ENCODE measurements at places on chromosomes 1 and 21. TPM values are rescaled to one million over a fixed set of nuclear protein-coding genes. Genes with fewer than 3 reads are reported as not detected.
A peak's percentile ranks its signal among the peaks of the same experiment; 100 is the strongest.

Gene CRNN
- total RNA-seq: 6.6 TPM

Gene GPX7
- total RNA-seq: 1.7 TPM

DNA sequence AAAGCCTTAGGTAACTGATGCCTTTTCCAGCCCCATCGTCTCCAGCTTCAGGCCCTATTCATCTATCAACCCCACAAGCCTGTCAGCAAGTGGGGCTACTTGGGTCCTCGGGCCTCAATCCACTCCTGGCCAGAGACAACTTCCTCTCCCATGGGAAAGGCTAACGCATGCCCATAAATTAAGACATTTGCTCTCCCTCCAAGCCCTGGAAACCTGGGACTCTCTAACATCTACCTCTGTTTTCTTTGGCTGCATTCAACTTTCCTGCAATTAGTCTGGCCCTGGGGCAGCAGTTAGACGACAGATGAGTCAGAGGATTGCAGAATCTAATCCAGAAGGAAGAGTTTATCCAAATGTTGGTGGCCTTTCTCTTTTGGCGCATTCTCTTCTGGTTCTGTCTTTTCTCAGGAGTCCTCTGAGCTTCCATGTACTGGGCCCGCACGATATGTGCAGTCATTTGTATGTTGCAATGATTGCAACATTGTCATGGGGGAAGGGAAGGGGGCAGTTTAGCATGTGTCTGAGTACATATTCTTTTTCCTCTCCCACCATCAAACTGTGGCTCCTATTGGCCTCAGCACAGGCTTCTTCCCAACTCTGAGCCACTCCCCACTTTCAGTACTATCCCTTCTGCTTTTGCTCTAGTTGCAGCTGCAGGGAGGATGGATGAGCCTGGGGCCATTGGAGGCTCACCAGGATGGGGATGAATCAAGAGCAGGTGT is 54.4 kb downstream of the NAV1 start:
- DNase-seq: peak; percentile 44

DNA sequence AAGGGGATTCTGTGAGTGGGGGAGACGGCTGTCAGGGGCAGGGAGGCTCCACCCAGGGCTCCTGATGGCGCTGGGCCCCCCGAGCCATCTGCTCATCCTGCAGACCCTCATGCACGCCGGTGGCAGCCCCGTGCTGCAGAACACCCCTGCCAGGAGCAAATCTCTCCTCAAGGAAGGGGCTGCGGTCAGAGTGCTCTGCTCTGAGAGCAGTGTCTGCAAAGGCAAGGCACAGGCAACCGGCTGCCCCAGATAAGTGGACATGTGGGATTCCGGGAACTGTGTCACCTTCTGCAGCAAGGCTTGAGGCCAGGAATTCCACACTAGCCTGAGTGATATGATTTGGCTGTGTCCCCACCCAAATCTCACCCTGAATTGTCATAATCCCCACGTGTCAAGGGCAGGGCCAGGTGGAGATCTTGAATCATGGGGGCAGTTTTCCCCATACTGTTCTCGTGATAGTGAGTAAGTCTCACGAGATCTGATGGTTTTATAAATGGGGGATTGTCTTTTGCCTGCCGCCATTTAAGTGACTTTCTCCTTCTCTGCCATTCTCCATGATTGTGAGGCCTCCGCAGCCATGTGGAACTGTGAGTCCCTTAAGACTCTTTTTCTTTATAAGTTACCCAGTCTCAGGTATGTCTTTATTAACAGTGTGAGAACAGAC is 101.0 kb downstream of the PDE9A start:
- no peak for DNase-seq

DNA sequence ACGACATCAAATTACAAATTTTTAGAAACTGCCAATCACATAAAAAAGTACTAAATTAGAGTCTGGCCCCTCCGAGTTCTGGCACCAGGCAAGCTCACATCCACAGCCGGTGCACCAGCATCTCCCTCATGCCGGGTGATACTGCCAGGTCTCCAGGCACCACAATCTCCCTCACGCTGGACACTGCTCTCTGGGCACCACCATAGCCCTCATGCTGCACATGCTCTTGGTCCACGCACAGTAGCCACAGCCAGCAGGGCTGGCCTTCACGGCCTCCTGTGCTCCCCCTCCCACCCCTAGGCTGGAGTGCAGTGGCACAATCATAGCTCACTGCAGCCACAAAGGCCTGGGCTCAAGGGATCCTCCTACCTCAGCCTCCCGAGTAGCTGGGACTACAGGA is 65.5 kb downstream of the AKT3 start:
- DNase-seq: no peak

DNA sequence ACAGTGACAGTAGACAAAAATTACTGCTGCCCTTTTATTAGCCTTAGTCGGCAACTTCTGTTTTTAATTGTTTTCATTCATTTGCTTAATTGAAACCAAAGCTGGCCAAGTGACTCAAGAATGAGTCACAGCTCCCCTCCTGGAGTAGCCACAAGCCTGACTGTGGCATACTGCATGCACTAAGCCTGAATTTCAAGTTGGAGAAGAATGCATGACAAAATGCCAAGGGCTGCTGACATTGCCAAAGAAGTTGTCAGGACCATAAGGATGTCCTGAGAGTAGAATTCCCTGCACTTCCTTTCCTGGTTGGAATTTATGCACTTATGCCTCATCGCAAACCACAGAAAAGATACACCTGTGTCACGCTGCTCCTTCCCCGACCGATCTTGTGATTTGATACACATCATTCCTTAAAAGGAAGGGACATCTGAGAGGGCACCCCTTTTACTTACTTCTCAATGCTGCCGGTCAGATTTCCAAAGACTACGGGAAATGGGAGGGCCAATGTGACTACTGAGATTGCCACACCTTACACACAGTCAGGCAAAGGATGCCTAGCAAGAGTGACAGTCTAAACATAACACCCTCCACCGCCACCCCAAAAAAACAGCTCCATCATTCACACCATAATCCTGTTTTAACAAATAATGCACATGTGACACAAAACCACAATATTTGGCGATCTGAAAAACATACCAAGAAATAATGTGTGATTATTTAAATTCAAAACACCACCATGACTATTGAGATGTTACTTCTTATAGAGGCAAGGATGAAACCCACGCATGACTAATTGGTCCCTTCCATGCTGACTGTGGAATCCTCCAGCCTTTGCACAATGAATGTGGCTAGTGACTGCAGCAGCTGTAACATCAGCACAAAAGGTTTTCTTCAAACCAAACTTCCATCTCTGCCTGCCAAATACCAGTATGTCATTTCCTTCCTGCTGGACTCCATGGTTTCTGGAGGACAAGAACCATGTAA is 28.2 kb downstream of the VAV3 start:
- DNase-seq: peak; percentile 97

- DNase-seq: no peak
Measured at GRCh38 chr1:180029524-180030135, 75.0 kb downstream of the CEP350 start.

DNA sequence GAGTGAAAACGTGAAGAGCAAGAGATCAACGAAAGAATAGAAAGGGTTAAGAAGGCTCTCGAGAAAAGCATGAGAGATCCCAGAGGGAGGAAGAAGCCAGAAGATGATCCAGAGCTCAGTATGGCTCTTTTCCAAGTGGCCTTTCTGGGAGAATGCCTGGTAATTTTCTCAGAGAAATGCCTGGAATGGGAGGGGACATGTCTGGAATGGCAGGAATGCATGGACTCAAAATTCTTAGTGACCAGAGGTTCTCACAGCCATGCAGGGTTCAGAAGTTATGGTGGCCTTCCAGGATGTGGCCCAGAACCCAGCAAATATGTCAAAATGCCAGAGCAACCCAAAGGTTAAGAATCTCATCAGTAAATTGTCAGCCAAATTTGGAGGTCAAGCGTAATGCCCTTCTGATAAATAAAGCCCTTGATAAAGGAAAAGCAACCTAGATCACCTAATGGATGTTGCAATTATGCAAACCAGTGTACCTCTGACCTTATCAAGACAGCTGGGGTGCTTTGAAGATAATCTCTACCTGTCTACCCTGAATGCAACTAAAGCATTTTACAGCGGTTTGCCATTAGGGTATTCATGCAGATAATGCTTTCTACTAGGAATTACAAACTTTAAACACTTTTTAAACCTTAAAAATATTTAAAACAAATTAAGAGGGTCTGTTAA is 53.1 kb downstream of the NBPF6 start:
- DNase-seq: no peak

DNA sequence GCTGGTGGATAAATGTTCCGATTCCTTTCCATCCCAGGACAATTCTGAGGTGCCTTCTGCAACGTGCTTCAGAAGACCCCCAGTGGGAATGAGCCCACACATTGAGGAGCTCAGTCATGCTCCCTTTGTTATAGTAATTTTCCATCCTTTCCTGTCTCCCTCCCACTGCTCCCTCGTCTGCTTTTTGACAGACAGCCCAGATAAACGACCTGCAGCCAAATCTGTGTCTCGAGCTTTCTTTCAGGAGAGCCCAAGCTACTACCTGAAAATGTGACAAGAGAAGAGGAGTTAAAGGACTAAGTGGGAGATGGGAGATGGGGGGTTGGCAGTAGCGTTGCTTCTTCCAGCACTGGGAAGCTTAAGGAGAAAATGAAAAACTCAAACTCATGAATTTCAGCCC is 65.9 kb upstream of the LRRN2 start:
- DNase-seq: no peak

Data from bronchial epithelial cell (primary cell).